Epithelial cell of esophagus (primary cell): ENCODE measurements at places on chromosomes 1 and 21.
A peak's percentile ranks its signal among the peaks of the same experiment; 100 is the strongest.

- no peak for DNase-seq
These were observed 675.5 kb upstream of the CXADR start for GRCh38 chr21:16837321-16837720.

- peak; percentile 83 for DNase-seq
These were observed 175.6 kb upstream of the ESRRG start for GRCh38 chr1:216898801-216899200.

- DNase-seq = no peak
These were observed 982.5 kb upstream of the ADGRL2 start for GRCh38 chr1:80818211-80818610.

GRCh38 chr1:18390953-18391352, 89.8 kb upstream of the KLHDC7A start:
- DNase-seq = no peak

GRCh38 chr1:91700771-91701471, 185.0 kb downstream of the TGFBR3 start:
- no peak for DNase-seq

DNA sequence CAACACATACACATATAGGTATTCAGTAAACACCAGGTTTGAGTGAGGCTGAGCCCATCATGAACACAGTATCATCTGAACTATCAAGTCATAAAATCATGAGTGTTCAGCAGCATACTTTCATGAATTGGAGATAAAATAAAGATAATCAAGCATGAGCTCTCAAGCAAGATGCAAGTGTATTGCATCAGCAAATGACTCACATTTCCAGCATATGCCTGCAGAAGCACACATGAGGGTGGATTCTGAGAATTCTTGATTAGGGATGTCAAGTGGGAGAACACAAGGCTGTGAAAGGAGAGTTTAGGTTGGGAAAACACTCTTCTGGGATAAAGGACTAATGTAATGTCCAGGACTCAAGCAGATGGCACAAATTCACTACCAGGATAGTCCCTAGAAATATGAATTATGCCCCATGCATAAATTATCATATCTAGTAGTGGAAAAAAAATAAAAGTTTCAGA, 299.2 kb downstream of the SRGAP2C start:
- DNase-seq = peak; percentile 81

DNA sequence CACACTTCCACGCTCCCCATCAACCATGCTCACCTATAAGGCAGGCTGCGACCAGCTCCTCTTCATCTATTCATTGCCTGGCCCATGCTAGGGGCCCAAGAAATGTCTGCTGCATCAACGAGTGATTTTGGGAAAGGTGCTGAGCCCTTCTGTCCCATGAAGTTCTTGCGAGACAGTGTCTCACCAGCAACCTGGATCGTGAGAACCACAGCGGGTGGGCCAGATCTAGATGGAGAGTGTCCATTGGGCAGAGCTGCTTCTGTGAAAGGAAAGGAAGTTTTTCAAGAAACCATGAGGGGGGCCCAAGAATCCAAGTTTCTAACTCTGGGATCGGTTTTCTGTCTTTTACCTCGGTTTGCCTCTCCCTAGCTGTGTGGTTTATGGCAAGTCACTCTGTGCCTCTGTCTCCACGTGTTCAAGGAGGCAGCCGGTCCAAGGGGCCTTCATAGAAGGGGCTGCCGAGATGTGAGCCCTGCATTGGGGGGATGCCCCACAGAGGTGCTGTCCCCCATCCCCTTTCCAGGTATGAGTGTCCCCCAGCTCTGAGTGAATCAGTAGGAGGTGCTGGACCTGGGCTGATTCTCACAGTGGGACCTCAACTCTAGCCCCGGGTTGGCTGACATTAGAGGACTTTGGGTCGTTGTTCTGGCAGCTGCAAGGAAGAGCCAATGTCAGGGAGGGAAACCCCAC, 8.3 kb upstream of the PADI1 start:
- no peak for DNase-seq

DNA sequence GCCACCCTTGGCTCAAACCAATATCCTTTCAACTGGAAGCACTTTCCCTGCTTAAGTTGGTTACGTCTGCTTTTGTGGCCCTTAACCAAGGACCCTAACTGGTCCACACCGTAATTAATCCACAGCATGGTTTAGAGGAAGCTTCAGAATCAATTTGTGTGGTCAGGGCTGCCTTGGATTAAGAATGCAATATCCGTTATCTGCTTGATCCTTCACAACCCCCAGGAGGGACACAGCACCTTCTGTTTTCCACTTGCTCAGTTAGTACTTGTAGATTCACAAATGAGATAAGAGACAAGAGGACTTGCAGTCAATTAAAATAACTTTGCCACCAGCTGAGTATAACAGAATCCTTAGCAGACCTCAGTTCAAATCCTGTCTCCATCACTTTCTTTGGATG, 56.9 kb upstream of the LRP8 start:
- no peak for DNase-seq

- no peak for DNase-seq
These were observed 46.5 kb upstream of the LRRC52 start for GRCh38 chr1:165497069-165498013.

GRCh38 chr1:110765640-110766335, 91.0 kb upstream of the KCNA3 start:
- peak; percentile 64 for DNase-seq

DNA sequence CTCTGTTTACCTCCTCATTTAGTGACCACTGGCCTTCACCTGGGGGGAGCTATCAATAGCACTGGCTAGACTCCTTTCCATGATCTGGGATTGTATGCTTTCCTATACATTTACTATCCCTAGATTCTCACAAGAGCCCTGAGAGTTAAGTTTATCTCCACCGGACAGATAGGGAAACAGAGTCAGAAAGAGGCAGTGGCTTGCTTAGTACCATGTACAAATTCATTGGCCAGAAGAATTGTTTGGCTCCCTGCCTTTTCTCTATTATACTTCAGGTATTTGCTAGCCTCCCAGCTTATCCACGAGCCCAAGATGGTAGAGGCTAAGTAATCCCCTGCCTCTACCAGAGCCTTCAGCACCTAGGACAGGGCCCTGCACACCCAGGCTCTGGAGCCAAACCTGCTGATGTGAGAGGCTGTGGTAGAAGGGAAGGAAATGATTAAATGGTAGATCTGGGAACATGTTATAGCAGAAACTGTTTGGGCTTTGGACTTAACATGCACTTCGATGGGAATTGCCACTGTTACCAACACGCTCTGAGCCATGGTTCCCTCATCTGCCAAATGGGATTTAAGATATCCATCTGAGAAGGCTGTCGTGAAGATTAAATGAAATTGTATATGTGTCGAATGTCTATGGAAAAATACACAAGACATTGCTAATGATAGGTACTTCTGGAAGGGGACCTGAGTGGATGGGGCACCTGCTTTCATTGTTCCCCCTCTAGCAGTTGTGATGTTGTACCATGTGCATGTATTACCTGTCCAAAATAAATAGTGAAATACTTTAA, 3.1 kb upstream of the BLACAT1 start:
- DNase-seq = peak; percentile 77

- DNase-seq = no peak
These were observed 6.7 kb upstream of the CFAP126 start for GRCh38 chr1:161374373-161374772.

DNA sequence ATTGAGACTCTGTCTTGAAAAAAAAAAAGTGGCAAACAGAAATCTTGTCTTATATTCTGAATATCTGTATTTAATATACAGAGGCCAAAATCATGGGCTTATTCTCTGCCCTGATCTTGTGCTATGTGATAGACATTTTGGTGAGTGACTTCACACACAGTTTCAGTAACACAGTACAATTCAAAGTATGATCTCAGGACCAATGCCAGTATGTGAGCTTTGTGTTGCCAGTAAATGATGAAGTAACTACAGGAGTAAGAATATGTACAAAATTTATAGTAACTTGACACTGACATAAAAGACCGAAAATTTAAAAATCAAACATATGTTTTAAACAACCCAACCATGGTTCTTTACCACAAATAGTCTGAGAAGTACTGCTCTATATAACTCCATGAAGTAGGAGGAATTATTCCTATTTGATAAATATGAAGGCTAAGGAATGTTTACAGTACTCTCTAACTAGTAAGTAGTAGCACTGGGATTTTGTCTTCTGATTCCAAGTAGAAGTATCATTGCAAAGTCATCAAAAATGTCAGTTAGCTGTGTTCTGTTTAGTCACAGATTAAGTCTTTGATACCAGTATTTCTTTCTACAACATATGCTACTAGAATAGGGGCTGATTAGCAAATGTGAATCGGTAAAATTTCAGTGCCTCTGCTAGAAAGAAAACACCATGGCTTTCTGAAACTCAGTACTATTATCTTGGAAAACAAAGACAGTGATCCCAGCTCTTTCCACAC, 25.3 kb downstream of the DPH5 start:
- DNase-seq = no peak

DNA sequence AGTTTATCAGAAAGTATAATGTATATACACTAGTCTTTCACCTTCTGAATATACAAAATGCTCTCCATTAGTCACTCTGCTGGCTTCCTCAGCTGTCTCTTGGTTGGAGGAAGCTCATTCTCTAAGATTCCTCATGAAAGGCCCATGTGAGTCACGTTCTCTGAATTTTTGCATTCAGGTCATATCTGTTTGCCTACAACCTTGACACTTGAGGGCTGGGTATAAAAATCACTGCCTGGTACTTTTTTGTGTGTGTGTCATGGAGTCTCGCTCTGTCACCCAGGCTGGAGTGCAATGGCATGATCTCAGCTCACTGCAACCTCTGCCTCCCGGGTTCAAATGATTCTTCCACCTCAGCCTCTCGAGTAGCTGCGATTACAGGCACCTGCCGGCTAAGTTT, 2.8 kb upstream of the GALNT2 start:
- DNase-seq = peak; percentile 42

GRCh38 chr1:184533915-184534314, 147.1 kb downstream of the C1orf21 start:
- DNase-seq = no peak

GRCh38 chr1:8871965-8872399, 6.5 kb downstream of the ENO1 start:
- peak; percentile 69 for DNase-seq

DNA sequence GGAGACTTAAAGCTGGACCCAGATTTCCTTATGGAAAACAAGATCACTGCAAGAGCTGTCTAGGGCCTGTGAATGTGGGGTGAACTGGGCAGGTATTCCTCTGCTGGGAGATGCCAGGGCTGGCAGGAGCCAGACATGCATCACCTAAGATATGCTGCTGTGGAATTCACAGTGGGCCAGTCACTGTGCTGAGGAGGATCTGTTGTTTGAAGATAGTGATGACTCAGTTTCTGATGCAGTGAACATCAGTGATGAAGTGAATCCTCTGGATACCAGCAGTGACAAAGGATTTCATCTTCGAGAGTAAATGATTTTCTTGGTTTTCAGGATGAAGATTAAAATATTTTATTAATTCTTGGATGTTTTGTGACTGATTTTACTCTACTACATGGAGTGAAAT, 29.9 kb upstream of the CAMSAP2 start:
- DNase-seq = peak; percentile 74

DNA sequence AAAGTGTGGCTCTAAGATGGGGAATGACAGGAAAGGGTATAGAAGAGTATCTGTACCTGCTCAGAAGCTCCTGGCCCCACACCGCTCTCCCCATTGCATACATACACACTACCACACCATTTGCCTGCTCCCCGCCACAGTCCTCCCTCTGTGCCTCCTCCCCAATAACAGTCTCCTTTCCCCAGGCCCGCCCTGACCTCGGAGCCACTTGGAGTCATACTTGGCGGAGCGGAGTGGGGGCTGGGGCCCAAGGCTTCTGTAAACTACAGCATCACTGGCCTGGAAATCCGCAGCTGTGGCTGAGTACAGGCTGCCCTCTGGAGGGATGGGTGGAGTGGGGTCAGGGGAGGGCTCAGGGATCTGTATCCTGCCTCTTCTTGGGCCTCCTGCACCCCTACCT, 8.6 kb downstream of the SEMA6C start:
- no peak for DNase-seq

DNA sequence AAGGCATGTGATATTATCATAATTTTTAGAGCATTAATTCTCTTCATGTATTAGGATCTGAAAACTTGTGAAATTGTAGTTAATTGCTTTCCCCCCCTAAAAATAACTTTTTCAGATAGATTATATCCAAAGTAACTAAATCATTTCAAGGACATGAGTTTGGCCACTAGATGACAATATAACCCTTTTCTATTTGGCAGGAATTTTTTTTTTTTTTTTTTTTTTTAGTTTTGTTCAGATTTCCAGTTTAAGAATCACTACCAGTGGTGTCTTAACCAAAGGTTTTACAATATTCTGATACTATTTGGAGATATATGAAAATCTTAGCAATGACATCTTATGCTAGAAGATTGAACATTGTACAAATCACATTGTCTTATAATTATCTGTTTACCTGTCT, 370.8 kb downstream of the AMY1C start:
- DNase-seq = no peak

DNA sequence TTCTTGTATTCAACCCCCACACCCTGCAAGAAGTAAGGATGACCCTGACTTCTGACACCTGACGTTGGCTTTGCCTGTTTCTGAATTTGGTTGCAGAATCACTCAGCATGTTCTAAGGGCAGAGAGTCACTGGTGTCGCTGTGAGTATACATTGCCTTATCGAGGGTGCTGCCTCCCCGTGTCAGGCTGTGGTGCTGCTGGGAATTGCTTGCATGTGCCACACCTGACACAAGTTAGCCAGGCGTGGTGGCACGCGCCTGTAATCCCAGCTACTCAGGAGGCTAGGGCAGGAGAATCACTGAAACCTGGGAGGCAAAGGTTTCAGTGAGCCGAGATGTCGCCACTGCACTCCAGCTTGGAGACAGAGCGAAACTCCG, 45.9 kb downstream of the WDR4 start:
- peak; percentile 50 for DNase-seq

GRCh38 chr1:244246334-244246733, 195.3 kb downstream of the ZBTB18 start:
- no peak for DNase-seq

- no peak for DNase-seq
These were observed 342.5 kb downstream of the DISC1 start for GRCh38 chr1:231969076-231969475.

DNA sequence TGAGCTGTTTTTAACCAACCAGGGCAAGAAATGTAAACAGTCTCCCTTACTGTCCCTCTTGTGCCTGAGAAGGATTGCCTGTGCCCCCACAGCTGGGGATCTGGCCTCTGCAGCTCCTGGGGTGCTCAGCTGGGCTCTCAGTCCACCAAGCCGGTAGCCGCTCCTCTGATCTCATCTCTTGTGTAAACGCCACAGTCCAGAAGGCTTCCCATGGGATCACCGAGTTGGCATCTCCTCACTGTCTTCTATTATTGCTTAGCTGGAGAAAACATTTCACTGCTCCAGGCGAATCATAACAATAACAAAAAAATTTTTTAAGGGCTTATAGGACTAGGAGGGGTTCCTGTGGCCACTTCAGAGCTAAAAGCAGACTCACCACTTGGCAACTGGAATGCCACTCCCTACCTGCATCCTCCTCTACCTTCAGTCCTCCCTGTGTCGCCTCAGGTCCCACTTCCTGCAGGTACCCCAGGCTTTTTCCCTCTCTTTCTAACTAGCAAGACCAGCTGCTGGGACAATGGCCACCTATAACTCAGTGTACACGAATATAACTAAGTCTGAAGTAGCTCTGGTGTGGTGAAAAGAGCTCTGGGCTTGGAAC, 75.8 kb downstream of the ATP1A1 start:
- DNase-seq = no peak
